RWPE2 (cell line): ENCODE measurements at places on chromosomes 3 and 15.
A peak's percentile ranks its signal among the peaks of the same experiment; 100 is the strongest.

DNA sequence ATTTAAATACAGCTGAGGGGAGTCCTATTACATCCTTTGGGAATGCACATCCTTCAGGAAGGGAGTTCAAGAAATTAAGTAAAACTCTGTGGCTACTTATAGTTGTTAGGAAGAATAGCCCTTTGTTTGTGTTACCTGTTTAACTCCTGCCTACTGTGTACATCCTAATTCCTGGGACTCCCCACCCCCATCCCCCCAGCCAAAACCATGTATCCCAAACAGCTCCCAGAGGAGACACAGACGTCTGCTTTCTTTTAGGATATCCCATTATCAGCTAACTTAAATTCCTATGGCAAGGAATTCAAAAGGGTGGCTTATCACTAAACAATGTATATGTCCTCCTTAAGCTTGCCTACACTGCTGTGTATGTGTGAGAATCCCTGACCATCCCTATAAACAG is 581.7 kb downstream of the DIPK2A start:
- no peak for DNase-seq

GRCh38 chr15:35934383-35935049 is 388.6 kb upstream of the DPH6 start:
- no peak for DNase-seq

- no peak for DNase-seq
Observed at GRCh38 chr3:193317682-193318300, 60.8 kb downstream of the ATP13A5 start.

DNA sequence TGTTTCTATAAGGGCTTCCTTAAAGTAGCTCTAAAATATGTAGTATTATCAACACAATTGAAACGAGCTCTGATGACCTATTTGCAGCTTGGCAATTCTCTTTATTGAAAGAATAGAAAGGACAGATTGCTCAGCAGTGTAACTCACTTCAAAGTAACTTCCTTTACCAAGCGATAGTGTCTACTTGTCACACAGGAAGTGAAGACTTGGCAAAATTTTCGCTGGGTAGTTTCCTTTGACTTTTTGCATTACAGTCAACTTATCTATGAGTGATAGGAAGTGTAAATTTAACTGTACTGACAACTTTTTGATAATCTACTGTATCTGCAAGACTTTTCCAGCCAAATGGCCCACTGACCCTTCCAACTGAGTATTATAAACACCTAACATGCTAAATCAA is 22.8 kb downstream of the SLC9A9 start:
- no peak for DNase-seq

GRCh38 chr15:67945951-67946700 is 106.3 kb upstream of the RNU6-1 start:
- DNase-seq, result peak; percentile 85

DNA sequence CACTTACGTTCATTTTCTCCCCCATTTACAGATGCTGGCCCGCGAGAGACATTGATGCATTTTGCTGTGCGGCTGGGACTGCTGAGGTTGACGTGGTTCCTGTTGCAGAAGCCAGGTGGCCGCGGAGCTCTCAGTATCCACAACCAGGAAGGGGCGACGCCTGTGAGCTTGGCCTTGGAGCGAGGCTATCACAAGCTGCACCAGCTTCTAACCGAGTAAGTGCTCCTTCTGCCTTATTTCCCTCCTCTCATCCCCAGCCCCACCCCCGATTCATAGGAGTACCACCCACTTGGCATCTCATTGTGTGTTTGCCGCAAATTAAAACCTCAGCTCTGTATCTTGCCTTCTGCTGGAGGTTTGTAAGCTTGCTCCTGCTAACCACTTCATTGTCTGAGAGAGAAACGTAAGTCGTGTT is 163.3 kb downstream of the AKAP13 start:
- DNase-seq, result no peak

DNA sequence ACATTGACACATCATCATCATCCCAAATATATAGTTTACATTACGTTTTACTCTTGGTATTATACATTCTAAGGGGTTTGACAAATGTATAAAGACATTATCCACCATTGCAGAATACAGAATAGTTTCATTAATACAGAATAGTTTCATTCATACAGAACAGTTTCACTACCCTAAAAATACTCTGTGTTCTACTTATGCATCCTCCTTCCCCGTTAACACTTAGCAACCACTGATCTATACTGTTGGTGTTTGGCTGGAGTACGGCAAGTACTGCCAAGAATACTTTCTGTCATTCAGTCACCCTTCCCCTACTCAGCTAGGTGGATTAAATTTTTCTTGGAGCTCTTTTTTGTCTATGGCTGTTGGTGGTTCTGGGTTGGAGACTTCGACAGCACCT is 33.4 kb downstream of the LEKR1 start:
- no peak for DNase-seq

- DNase-seq, result no peak
Observed at GRCh38 chr3:53523346-53523745, 28.9 kb downstream of the CACNA1D start.

DNA sequence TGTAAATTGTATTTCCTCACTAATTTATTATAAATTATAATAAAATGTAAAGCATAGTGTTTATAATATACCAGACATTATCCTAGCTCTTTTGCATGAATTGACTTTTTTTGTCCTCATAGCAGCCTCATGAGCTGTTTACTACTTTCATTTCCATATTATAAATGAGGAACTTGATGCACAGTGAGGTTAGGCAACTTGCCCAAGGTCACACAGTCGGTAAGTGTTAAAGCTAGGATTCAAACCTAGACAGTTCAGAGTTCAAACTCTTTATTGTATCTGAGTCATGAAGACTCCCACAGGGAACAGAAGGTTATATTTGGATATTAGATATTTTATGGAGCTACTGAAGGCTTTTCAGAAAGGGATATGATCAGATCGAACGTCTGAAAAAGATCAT is 322.2 kb upstream of the SATB1 start:
- DNase-seq, result no peak

- no peak for DNase-seq
Observed at GRCh38 chr3:123423806-123424205, 25.1 kb downstream of the ADCY5 start.

GRCh38 chr3:46162975-46163555 is 45.0 kb downstream of the CCR1 start:
- peak; percentile 79 for DNase-seq

DNA sequence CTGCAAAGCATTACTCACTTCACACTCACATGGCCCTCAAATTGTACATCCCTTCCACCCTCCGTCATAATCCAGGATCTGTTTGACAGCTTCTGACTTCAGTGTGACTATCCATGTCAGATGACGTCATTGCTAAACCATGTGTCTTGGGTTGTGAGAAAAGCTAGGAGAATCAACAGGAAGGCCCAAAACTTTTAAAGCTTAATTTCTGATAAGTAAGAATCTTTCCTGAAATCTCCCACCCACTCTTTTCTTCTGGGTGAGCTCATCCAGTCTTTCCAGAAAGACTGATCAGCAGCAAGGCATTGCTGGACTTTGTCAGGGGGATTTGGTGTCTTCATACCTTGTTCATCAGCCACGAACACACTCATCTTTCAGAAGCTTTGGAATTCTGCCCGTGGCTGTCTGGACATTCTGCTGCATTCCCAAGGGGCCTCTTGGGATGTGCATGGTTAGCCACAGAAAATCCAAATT is 11.5 kb upstream of the LMCD1 start:
- no peak for DNase-seq

DNA sequence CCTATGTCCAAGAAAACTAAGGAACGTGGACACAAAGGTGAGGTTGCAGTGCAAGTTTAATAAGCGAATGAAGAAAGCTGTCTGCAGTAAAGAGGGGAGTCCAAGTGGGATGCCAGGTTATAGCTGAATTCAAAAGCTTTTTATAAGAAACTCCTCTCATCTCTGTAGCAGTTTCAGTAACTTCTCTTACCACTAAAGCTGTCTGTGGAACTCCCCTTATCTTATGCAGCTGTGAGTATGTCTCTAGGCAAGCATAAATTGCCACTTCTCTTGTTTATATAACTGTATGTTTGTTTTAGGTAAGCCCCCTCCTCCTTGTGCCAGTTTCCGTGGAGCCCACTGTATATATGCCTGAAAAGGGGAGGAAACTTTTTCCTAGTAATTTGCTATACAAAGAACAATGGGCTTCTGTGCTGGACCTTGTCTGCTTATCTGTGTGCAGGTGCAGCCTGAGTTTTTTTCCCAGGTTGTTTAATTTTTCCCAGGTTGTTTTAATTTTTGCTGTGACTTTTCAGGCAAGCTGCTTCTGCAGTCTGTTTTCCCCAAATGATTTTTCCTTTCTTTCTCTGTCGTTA is 875.1 kb upstream of the EPHA6 start:
- no peak for DNase-seq

GRCh38 chr3:170528726-170529125 is 57.1 kb downstream of the SLC7A14 start:
- no peak for DNase-seq

- DNase-seq, result no peak
Observed at GRCh38 chr3:94862703-94863102, 799.8 kb downstream of the NSUN3 start.

DNA sequence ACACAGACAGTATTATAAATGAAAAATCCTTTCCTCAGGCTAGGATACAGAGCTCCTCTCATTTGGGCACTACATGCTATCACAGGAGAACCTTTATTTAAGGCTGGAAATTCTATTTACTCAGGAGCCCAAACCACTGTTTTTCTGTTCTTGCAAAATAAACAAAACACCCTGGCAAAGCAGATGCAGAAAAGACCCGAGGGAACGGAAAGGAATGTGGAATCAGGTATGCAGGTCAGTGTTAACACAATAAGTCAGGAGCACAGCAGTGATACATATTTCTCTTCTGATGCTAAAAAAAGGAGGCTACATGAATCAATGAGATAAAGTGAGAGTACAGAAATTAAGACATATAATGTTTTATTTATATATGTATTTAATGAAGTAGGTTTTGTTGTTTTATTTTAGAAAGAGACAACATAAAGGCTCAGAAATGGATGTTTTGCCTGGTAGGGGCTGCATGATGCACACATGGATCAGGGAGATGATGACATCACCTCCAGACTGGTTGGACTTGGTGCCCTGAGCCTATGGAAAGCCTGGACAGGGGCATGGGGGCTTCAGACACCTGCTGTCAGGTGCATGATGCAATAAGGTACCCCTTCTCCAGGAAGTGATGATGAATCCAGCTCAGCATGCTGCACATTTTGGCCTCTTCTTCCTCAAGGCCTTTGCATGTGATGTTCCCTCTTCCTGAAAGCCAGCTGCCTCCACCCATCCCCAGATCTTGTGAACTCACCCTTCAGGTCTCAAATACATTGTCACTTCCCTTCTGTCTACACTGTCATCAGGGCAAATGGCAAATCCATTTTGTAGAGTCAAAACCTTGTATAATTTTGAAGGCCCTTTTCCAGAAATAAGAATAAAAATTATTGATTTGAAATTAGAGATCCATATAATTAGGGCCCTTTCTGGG is 19.1 kb upstream of the RBP1 start:
- DNase-seq, result no peak

DNA sequence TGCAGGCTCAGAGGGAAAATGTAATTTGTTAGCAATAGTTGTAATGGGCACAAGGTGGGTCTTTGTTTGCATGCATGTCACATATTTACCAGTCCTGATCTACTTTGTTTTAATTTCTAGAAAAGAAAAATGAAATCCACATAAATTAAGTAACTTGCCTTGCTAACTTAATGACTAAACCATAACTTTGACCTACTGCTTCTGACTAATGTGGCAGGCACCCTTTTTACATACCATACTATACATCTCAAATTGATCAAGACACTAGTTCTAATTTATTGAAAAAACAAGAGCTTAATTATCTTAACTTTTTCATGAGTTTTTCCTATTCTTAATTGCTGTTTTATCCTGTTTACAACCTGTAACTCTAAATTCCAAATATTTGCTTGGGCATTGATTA is 93.2 kb downstream of the ATP11B start:
- no peak for DNase-seq

DNA sequence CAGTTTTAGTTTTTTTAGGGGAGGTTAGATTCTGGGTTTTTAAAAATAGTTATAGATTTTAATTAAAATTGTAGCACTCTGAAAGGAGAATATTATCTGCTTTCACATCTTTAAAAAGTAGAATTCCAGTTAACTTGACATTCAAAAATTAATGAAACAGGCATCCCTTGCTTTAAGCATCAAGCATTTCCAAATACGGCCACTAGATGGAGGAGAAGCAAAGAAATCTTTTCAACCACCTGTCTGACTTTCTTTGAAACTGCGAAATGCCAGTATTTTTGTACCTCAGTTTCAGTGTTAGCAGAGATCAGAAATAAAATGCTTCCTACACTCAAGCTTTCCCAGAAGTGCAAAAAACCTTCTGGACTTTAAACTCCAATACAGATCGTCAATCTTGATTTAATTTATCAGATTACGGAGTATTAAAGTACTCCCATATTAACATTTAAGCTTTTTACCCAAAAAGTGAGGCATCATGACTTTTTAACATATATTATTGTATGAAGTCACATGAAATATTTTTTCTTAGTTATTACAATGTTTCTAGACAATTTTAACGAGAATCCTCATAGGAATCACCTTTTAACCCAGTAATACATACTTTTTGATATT is 153.3 kb downstream of the P3H2 start:
- no peak for DNase-seq

GRCh38 chr3:52773361-52774065 is 2.8 kb upstream of the NEK4 start:
- no peak for DNase-seq

- no peak for DNase-seq
Observed at GRCh38 chr15:99096173-99096893, 8.5 kb upstream of the SYNM start.

- no peak for DNase-seq
Observed at GRCh38 chr15:90154861-90155626, 46.1 kb upstream of the SEMA4B start.

- DNase-seq, result no peak
Observed at GRCh38 chr3:52193065-52193464, 4.9 kb upstream of the ALAS1 start.

GRCh38 chr3:119912220-119912619 is 130.3 kb downstream of the NR1I2 start:
- no peak for DNase-seq

GRCh38 chr15:66220601-66221000 is 32.9 kb downstream of the MEGF11 start:
- DNase-seq, result peak; percentile 9

GRCh38 chr15:89328398-89329254 is 6.0 kb downstream of the POLG start:
- no peak for DNase-seq

GRCh38 chr3:187740421-187741399 is 4.6 kb downstream of the BCL6 start:
- DNase-seq, result peak; percentile 55

DNA sequence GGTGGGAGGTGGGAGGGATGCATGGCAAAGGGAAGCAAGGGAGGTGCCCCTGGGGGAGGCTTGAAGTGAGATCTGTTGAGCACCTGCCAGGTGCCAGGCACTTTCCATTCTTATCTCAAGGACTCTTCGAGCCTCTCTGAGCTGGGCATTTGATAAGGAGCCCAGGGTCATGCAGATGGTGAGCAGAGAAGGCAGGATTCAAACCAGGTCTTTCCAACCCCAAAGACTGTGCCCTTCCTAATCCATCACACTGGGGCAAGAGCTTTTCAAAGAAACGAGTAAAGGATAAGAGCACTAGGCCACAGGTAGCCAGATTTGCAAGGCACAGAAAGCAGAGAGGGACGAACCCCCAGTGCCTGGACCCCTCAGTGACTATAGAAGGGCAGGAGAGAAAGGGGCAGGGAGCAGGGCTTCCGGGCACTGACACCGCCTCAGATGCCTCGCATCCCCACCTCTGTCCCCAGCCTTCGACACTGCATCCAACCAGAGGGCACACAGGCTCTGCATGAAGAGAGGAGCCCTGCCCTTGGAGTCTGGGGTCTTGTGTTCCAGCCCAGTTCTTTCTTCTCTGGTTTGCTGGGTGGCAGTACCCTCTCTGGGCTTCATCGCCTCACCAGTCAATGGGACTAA is 21.0 kb downstream of the IGDCC4 start:
- DNase-seq, result no peak

GRCh38 chr15:36951731-36952247 is 148.6 kb downstream of the MEIS2 start:
- no peak for DNase-seq
